Activated T-cell treated with anti-CD3 and anti-CD28 coated beads, Interleukin-2, amount 50 U/mL, for 72 hours (primary cell): ENCODE measurements at places on chromosomes 7 and 10. TPM values are rescaled to one million over a fixed set of nuclear protein-coding genes. Genes with fewer than 3 reads are reported as not detected.

CCL24 gene
- not detected for total RNA-seq

AKR1C2 gene
- 0.22 TPM for total RNA-seq

HPSE2 gene
- not detected for total RNA-seq

LRGUK gene
- total RNA-seq: 0.14 TPM

NANOS1 gene
- total RNA-seq: 0.31 TPM

DNA sequence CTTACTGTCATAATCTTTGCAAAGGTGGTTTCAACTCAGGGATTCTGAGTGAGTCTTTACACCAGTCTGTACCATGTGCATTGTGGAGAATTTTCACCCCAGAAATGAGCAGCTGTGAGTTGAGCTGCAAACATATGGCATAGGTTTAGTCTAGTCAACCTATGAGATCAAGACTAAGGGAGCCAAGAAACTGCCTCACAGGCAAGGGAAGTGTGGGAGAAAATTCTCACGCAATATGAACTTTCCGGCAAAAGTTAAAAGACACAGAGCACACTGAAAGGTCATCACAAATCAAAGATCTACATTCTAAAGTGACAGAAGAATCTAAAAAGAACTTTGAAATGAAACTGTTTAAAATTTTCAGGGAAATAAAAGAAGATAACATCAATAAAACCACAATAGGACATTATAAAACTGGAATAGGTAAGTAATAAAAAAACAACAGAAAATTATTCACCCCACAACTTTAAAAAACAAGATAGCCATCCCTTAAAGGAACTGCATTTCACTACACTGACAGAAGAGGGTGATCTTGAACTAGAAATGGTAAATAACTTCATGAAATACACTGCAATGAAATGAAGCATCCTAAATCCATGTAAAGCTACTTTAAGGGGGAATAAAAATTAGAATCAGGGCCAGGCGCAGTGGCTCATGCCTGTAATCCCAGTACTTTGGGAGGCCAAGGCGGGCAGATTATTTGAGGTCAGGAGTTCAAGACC, 63.5 kb downstream of the LGI1 start:
- peaks cover 41% of the 10 kb centered on the region for H3K27me3 ChIP-seq
- H3K27ac ChIP-seq: no peak overlapping the region
- no peaks in the 10 kb centered on the region for H3K36me3 ChIP-seq
- DNase-seq: no peak
- no peaks in the 10 kb centered on the region for H3K4me1 ChIP-seq

DNA sequence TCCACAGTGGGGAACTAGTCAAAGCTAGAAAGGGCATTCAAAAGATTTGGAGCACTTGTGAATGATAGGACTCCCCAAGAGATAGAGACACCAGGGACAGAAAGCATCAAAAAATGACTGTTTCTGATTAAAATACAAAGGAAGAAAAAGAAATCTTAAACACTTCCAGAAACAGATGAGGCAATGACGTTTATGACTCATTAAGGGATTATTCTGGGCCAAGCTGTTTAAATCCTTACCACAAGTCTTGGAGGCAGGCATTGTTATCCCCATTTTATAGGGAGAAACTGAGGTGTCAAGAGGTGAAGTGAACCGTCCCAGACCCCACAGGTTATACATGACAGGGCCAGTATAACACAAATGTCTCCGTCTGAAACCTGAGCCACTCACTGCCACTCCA, 68.3 kb upstream of the AMPH start:
- H3K4me1 ChIP-seq: no peaks in the 10 kb centered on the region
- DNase-seq: no peak
- no peaks in the 10 kb centered on the region for H3K36me3 ChIP-seq
- peaks cover 4% of the 10 kb centered on the region for H3K27me3 ChIP-seq

- no peak overlapping the region for H3K4me3 ChIP-seq
- H3K27me3 ChIP-seq: no peaks in the 10 kb centered on the region
- H3K4me1 ChIP-seq: peaks cover 5% of the 10 kb centered on the region
- H3K27ac ChIP-seq: no peak overlapping the region
- no peak for DNase-seq
- peaks cover 2% of the 10 kb centered on the region for H3K36me3 ChIP-seq
Observed at GRCh38 chr10:31515116-31515515, 196.1 kb downstream of the ZEB1 start.

DNA sequence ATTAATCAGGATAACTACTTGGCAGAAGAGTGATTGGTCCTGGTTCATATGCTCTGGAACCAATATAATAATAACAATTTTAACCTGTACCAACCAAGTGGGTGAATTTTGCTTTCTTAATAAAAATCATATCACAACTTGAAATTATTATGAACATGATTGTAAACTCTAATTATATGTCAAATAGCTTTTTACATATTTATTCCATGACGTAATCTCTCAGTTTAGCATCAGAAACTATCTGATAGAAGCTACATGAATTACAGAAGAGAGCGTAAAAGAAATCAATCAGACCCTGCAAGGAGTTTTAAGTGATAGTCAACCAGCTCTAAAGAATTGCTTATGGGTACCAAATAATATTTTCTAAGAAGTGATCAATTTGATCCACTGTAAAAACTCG, 10.1 kb downstream of the GNG11 start:
- no peak overlapping the region for H3K27ac ChIP-seq
- no peaks in the 10 kb centered on the region for H3K36me3 ChIP-seq
- H3K4me1 ChIP-seq: no peaks in the 10 kb centered on the region
- no peak for DNase-seq
- H3K4me3 ChIP-seq: no peak overlapping the region

DNA sequence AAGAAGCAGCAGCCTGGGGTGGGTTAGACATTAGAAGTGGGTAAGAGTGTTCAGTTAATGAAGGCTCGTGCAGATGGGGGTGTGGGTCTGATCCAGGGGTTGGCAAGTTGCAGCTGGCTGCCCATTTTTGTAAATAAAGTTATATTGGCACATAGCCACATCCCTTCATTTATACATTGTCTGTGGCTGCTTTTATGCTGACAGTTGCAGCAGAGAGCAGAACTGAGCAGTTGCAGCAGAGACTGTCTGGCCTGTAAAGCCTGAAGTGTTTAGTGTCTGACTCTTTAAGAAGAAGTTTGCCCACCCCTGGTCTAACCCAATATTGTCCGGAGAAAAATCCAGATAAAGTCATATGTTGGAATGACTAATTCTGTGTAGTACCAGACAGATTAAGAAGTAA, 38.1 kb downstream of the GLRX3 start:
- peaks cover 14% of the 10 kb centered on the region for H3K36me3 ChIP-seq
- peaks cover 49% of the 10 kb centered on the region for H3K4me1 ChIP-seq
- H3K27me3 ChIP-seq: no peaks in the 10 kb centered on the region
- H3K4me3 ChIP-seq: no peak overlapping the region

DNA sequence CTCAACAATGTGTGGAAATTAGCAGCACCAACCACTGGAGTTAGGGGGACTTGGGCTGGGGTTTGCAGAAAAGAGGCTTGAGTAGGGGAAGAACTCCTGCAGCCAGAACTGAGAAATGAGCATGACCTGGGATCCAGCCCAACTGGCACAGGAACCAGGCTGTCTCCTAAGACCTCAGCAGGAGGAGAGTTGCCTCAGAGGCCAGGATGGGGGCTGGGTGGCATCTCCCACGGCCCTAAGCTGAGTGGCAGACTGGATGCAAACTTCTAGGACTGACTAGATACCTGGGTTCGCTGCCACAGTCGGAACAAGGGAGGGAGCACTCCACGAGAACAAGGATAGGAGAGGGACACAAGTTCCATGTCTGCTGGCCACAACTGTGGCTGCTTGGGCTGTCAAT, 62.6 kb downstream of the RNF32 start:
- no peaks in the 10 kb centered on the region for H3K27me3 ChIP-seq
- peaks cover 7% of the 10 kb centered on the region for H3K4me1 ChIP-seq
- no peak for DNase-seq
- no peak overlapping the region for H3K27ac ChIP-seq
- H3K36me3 ChIP-seq: peaks cover 42% of the 10 kb centered on the region

- DNase-seq: peak; percentile 16
- H3K4me1 ChIP-seq: no peaks in the 10 kb centered on the region
- peak overlapping the region; percentile 47 for H3K27ac ChIP-seq
- no peaks in the 10 kb centered on the region for H3K27me3 ChIP-seq
Observed at GRCh38 chr7:135645296-135645904, 16.9 kb upstream of the STMP1 start.

DNA sequence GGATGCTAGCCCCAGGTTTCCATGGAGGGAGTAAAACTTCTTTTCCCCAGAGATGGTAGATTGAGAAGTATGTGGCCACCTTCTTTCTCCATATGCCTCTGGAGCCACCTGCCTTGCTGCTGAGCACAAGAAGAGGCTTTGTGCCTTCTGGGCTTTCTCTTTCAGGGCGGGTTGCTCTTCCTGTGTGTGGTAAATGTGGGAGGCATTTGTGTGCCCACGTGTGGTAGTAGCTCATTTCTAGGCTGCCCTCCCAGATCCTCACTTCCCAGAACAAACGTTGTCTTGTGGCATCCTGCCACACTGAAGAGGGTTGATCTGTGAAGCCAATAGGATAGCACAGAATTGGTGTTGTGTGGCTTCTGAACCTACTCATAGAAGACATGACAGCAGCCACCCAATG, 342.0 kb upstream of the PODXL start:
- peak; percentile 3 for DNase-seq
- H3K4me3 ChIP-seq: peak overlapping the region; percentile 11
- H3K27me3 ChIP-seq: peaks cover 9% of the 10 kb centered on the region
- H3K4me1 ChIP-seq: no peaks in the 10 kb centered on the region

- no peaks in the 10 kb centered on the region for H3K4me1 ChIP-seq
- H3K4me3 ChIP-seq: no peak overlapping the region
- DNase-seq: no peak
- peaks cover 29% of the 10 kb centered on the region for H3K27me3 ChIP-seq
- no peak overlapping the region for H3K27ac ChIP-seq
- no peaks in the 10 kb centered on the region for H3K36me3 ChIP-seq
Observed at GRCh38 chr10:98296524-98296923, 28.5 kb upstream of the LOXL4 start.

DNA sequence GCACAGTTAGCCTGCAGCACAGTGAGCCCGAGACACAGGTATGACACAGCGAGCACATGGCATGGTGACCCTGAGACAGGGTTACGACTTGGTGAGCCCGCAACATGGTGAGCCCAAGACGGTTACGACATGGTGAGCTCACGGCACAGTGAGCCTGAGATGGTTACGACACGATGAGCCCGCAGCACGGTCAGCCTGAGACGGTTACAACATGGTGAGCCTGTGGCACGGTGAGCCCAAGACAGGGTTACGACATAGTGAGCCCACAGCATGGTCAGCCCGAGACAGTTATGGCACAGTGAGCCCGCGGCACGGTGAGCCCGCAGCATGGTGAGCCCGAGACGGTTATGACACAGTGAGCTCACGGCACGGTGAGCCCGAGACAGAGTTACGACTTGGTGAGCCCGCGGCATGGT, 156.1 kb downstream of the MAD1L1 start:
- DNase-seq: no peak
- H3K27ac ChIP-seq: no peak overlapping the region
- peaks cover 19% of the 10 kb centered on the region for H3K4me1 ChIP-seq
- H3K27me3 ChIP-seq: no peaks in the 10 kb centered on the region
- no peaks in the 10 kb centered on the region for H3K36me3 ChIP-seq

- peaks cover 15% of the 10 kb centered on the region for H3K4me1 ChIP-seq
- peaks cover 4% of the 10 kb centered on the region for H3K27me3 ChIP-seq
- H3K27ac ChIP-seq: no peak overlapping the region
- no peak overlapping the region for H3K4me3 ChIP-seq
- no peaks in the 10 kb centered on the region for H3K36me3 ChIP-seq
Observed at GRCh38 chr10:13758312-13758711, 171.5 kb downstream of the PRPF18 start.
